ENCODE measurements at places on chromosomes 16 and 17.
A peak's percentile ranks its signal among the peaks of the same experiment; 100 is the strongest.

DNA sequence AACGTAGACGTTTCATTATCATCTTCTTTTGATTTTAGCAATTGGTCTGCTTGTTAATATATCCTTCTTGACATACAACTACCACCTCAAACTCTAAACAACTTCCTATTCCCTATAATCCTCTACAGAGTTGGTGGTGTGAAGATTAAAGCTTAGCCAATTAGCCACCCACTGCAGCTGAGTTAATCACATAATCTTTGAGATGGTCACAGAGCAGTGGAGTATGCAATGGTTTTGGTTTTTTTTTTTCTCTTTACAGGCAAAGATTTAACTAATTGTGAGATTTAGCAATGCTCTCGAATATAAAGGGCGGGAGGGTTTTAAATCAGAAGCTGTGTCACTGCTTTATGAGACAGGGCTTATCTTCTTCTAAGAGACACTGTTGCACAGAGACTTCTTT is 37.0 kb downstream of the STX8 start:
- no peak for DNase-seq

DNA sequence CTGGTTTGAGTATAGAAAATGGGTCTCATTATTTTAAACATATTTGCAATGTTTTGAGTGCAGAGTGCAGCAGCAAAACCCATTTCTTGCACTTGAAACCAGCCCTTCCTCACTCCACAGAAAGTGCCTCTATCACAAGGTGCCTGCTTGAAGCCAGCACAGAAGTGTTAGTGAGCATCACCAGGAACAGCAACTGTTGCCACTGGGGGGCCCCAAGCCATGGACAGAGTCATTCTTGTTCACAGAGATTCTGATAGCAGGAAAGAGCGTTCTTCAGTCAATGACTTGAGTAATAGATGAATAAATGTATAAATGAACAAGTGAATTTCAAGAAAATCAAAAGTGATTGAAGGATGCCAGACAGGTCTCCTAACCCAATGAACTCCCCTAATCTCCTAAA is 45.6 kb downstream of the CHD9NB start:
- no peak for DNase-seq

GRCh38 chr16:67549240-67549639 is 13.1 kb upstream of the CTCF start:
- DNase-seq: no peak

- no peak for DNase-seq
Observed at GRCh38 chr17:68122587-68122986, 87.1 kb downstream of the KPNA2 start.

DNA sequence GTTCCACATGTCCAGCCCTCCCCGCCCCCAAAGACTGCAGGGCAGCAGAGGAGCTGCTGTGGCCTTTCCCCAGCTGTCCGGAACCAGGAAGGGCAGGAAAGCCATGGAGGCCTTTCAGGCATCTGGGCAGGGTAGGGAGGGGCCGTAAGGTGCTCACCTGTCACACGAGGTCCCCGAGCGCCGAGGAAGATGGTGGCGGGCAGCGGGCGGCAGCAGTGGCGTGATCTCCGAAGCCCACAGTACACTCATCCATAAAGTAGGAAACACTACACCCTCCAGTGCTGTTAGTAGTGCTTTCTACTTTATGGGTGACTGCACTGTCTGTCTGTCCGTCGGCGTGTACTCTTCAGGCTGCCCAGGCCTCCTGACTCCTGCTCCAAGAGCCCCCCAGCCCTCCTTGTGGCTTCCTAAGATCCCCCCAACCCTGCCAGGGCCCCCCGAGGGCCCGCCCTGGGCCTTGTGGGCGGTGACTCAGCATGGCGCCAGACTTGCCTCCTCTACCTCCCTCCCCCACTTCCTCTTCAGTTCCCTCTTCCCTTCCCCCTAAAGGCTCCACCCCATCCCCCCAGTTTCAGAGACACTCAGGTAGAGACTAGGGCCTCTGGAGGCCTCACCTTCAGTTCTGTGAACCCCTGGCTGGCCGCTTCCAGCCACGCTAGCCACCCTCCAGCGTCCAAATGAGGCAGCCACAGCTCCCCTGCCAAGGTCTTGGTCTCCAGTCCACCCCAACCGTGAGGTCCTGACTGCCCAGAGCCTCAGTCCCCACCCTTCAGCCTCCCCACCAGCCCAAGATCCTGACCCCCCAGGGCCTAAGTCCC is 2.6 kb upstream of the TSPOAP1 start:
- peak; percentile 90 for DNase-seq

GRCh38 chr17:8960325-8961140 is 5.0 kb downstream of the PIK3R5 start:
- peak; percentile 65 for DNase-seq

DNA sequence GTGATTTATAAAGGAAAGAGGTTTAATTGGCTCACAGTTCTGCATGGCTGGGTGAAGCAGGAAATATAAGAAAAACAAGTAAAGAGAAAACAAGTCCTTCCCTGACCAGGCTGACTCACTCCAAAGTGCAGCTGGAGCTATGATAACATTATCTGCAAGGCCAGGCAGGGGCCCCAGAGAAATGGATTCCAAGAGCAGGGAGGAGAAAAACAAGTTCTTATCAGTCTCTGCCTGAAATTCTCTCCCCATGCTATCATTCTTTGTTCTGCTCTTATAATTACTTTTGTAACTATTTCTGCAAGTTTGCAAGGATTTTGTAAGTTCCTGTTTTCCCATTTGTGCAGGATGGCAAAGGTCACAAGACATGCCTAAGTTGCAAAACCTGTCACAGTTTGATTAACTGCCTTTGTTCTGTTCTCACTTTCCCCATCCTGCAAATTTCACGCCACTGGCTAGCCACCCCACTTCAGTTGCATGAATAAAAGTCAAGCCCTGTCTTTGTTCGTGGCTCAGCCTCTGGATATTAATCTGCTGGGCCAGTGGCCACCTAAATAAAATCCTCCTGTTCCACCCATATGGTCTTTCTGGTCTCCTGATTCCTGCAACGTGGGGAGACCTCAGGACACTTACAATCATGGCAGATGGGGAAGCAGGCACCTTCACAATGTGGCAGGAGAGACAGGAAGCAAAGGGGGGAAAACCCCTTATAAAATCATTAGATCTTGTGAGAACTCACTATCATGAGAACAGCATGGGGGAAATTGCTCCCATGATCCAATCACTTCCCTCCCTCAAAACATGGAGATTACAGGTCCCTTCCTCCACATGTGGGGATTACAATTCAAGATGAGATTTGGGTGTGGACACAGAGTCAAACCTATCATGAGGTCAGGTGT is 13.1 kb downstream of the ABCA9 start:
- no peak for DNase-seq

- DNase-seq: peak; percentile 10
Observed at GRCh38 chr16:49324703-49325102, 43.1 kb upstream of the CBLN1 start.
